ENCODE measurements at places on chromosomes 6 and 20.
A peak's percentile ranks its signal among the peaks of the same experiment; 100 is the strongest.

DNA sequence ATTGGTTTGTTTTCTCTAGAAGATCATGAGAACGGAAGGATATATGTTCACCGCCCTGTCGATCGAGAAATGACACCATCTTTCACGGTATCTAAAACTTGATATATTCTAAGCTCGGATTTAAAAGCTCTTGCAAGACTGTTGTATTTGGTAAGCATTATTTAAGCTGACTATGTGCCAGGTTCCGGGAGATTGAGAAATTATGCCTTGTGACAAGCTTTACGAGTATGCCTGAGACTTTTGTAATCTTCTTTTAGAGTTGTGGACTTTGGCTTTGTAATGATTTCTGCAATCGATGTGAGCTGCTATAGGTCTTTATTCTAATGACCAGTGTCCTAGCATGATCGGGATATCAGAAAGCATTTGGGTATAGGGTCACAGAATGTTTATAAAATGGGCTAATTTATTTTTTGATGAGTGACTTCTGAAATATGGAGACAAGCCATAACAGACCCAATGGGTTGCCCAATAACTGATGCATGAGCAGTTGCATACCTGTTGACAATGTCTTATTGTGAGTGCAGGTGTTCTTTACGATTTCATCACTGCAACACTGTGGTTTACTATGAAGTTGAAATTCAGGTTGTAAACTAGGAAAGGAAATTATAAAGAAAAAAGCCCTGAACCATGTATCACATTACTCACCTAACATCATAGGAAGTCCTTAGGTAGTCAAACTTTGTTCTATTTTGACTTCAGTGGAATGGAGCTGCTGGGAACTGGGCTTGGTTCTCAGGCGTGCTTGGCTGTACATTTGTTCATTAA is 14.0 kb downstream of the CDH26 start:
- no peak for DNase-seq

DNA sequence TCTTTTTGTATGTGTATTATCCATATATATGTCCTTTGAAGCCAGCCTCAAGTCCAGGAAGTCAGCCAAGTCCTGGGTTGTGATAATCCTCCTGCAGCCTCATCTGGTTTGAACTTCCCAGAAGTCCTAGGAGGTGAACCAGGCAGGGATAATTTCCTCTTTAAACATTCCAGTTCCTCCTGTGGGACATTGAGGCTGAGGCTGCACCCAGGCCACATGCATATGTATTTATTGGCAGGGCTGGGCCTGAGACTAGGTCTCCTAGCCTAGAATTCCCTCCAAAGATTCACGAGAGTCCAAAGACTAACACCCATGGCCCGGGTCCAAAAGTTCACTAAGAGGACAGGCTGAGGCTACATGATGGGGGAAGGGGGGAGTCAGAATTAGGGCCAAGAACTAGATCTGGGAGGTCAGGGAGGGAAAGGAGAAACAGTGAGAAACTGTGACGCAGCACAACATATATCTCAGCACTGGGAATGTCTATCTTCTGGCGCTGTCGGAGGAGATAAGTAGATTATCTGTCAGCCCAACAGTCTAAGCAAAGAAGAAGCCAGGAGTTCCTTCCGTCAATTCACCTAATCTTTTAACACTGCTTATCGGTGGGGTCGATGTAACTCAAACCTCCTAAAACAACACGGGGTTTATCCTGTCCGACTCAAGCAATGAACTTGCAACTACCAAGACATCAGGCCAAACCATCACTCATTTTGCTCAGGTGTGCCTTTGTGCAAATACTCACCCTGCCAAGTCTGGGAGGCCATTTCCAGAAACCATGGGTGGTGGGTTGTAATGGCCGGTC is 43.3 kb downstream of the SNX5 start:
- DNase-seq: no peak

GRCh38 chr20:51536116-51537069 is 6.1 kb downstream of the NFATC2 start:
- DNase-seq: no peak

DNA sequence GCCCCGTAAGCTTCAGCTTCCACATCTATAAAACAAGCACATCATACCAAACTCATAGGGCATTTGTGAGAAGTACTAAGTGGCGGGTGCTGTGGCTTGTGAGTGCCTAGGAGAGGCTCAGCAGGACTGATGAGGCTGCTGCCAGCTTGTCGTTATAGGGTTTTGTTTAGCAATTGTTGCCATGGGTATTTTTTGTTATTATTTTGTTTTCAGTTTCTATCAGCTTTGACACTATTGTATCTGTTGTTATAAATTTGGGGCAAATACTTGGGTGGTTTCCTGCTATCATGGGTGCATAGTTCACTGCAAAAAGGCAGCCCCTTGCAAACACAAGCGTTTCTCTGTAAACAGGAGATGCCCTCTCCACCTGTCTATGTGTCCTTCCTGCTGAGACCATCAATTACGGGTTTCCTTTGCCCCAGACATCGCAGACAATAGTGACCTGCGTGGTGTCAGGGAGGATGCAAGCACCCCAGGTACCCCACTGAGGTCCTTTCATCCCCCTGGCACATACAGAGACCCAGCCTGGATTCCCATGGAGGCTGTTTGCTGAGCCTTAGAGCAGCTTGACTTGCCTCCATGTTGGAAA is 3.1 kb upstream of the CCDC167 start:
- DNase-seq: no peak

DNA sequence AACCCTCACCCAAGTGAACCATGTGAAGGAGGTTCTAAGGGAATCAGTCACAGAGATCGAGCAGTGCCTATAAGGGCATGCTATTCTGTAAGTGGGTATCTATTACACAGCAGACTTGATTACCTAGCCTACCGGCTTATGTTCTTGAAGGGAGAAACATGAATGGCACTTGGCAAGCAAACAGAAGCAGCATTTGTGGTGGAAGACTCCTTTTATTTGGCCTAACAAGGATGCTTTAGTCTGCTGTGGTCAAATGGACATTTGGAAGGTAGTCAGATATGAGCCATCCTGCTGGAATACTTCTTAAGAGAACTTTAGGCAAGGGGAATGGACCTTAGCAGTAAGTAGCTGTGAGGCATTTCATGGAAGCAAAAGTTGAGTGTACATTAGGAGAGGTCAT is 126.3 kb downstream of the COL12A1 start:
- DNase-seq: no peak

DNA sequence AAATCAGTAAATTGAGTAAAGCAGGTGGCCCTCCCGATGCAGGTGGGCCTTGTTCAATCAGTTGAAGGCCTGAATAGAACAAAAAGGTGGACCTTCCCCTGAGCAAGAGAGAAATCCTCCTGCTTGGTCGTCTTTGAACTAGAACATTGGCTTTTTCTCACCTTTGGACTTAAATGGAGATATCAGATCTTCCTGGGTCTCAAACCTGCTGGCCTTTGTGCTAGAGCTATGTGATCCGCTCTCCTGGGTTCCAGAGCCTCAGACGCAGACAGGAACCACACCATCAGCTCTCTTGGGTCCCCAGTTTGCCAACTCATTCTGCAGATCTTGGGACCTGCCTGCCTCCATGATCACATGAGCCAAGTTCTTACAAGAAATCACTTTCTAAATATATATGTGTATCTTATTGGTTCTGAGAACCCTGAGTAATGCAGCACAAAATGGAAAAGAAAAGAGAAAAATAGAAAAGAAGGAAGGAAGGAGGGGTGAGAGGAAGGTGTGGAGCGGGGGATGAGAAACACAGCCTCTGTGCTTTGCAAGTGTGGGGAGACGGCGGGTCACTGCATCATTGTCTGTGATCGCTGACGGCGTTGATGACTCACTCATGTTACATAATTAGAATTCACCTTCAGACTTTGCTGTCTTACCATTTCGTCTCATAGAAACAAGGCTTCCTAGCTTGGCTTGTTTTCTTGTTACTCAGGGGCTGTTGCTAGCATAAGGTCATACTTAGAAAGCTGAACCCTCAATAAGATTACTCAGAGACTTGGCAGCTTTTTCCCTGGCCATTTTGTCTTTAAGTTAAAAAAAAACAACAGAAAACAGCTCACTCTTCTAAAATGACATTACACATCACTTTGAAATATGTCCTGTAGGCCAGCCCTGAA is 85.7 kb upstream of the NEDD9 start:
- DNase-seq: no peak

DNA sequence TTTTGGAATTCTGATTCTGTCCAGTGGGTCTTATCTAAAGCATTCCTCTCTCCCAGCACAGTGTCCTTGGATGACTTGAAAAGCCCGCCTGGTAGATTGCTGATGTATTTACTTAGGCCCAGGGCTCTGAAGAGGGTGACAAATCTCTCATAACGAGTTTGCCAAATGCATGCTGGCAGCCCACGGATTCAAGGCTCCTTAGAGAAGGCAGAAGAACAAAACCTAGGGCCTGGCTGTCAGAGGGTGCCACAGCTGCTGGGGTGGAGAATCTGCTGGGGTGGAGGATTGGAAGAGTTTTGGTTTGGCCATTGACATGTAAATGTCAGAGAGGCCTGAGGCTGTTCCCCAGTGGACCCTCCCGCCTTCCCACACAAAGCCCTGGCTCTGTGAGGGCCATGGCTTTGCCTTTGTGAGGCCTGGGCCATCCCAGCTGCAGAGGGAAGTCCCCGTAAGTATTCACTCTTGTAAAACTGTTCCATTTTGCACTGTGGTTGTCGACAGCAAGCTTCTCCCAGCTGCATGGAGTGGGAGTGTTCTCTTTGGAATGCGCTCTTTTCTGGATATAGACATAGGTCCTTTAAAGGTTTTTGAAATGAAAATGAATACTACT is 50.3 kb downstream of the ANKRD6 start:
- DNase-seq: no peak

- DNase-seq: peak; percentile 29
These were observed 9.7 kb downstream of the TIAM2 start for GRCh38 chr6:155004576-155005372.

GRCh38 chr6:70124443-70124842 is 178.4 kb downstream of the COL9A1 start:
- no peak for DNase-seq

DNA sequence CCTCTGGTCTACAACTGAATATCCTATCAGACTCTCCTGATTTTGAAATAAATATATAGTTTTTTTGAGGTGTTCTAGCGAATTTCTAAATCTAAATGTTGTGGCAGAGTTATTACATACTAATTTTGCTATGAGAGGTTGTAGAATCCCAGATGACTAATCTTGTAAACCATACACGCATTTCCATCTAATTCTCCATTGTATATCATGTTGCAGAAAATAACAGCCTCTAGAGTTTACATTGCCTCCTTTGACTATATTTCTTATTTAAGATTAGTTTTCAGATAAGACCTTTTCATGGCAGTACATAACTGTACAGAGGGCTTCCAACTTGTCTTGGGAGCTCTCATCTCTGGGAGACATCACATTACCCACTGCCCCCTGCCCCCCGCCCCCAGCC is 22.9 kb downstream of the PTPN1 start:
- DNase-seq: no peak

DNA sequence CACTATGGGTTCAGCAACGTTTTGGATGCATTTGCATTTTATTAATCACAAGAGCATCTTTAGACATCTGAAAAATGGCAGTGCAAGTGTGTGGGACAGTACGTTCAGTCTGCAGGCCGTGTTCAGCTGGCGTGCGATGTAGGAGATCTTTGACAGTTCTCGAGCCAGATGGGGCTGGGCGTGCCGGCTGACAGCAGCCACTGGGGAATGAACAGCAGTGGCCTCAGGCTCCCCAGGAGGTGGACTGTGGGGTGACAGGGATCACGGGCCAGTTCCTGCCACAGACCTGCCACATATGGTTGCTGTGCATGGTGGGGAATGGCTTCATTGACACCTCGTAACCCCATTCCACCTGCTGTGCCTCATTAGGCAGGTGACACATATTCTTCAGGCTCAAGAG is 16.4 kb upstream of the MLN start:
- DNase-seq: no peak

DNA sequence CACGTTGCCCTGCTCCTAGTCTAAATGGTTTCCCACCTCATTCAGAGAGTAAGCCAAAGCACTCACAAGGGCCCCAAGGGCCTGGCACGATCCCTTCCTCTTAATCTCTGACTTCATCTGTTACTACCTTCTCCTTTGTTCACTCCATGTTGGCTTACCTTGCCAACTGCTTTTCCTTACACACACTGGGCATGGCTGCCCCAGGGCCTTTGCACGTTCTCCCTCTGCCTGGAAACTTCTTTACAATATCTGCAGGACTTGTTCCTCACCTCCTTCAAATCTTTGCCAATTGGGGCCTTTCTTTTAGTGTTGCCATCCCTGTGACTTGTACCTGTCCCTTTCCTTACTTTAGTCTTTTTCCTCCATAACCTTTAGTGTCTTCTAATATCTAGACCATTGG is 73.9 kb downstream of the PLCB4 start:
- DNase-seq: no peak

Data from cardiac septum (tissue), 1 donor.